Left forelimb (tissue), 1 donor: ENCODE measurements at places on chromosomes 13 and 19.

- DNase-seq = peak; percentile 48
These were observed 76.4 kb upstream of the VSTM2B start for GRCh38 chr19:29449371-29449770.

- DNase-seq = no peak
These were observed 338 bp downstream of the SLC35E1 start for GRCh38 chr19:16571822-16572331.

- no peak for DNase-seq
These were observed 7.1 kb downstream of the TEKTIP1 start for GRCh38 chr19:3546119-3546518.

DNA sequence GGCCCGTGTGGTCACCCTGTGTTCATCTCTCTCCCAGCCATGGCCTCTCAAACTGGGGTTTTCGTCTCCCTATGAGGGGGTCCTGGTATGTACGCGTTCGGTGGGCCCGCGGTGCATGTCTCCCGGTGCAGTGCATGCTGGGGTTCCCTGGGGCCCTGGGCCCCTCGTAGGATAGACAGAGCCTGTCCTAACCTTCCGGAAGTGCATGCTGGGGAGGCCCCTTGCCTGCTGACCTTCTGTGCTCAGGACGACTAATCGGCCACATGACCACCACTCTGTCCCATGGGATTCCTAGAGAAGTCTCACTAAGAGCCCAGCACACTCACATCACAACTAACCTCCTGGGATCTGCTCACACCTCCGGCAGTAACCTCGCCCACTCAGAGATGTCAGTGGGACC is 4.9 kb upstream of the USE1 start:
- no peak for DNase-seq

GRCh38 chr13:26881154-26881553 is 120.6 kb upstream of the GPR12 start:
- DNase-seq = no peak

DNA sequence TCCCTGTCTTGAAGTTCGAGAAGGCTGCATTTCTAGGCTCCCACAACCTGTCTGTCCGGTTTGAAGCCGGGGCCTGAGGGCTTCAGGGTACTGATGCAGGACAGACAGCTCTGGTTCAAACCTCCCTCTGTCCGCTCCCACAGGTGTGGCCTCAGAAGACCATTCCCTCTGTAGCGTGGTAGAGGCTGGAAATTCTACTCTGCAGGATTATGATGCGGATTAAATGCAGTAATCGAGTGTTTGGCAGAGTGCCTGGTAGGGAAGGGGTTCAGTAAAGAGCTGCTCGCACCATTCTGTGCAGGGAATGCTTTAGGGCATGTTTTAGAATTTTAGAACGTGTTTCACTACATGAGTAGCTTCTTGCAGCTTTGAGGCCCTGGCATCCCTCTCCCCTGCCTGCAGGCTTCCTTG is 30.5 kb downstream of the PPP1R37 start:
- no peak for DNase-seq

- DNase-seq = no peak
These were observed 129.8 kb upstream of the UQCRFS1 start for GRCh38 chr19:29342721-29343120.

DNA sequence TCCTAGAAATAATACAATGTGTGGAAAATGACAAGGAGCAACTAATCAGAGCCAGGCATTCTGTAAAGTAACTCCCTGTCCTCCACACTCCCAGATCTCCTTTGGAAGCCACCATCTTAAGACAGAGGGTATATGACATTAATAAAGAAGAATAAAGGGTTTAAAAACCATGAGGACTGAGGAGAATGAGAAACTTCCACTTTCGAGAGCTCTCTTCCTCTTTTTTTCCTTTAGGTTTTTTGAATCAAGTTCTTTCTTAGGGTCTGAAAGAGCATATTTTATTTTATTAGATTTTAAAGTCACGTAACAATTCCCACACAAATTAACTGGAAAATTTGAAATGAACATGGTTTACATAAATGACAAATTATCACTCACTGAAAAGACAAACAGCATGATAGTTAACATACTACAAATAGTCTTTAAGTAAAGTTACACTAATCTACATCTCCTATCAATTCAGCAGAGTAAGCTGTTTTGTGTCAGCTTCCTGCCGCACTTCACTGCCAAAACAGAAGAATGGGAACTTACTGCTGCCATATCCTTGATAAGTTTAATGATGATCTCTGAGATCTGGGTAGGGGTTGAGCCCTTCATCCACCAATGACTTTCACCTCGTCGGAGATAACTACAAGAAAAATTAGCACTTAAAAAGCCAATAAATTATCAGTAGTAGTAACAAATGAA is 38.6 kb upstream of the FBXL3 start:
- DNase-seq = no peak

GRCh38 chr19:18879579-18880373 is 16.2 kb downstream of the CERS1 start:
- no peak for DNase-seq

DNA sequence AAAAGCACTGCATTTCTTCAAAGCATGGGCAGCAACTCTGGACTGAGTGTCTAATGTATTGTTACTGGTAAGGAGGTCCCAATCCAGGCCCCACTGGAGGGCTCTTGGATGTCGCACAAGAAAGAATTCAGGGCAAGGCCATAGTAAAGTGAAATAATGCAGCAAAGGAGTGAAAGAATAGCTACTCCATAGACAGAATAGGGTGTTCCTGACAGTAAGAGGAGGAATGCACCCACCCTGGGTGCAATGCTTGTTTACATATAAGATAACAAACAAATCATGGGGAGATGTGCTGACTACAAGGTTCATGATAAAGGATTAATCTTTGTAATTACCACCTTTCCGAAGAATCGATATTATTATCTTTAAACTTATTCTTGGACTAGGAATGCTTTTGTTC is 58.8 kb upstream of the ABCC4 start:
- no peak for DNase-seq

DNA sequence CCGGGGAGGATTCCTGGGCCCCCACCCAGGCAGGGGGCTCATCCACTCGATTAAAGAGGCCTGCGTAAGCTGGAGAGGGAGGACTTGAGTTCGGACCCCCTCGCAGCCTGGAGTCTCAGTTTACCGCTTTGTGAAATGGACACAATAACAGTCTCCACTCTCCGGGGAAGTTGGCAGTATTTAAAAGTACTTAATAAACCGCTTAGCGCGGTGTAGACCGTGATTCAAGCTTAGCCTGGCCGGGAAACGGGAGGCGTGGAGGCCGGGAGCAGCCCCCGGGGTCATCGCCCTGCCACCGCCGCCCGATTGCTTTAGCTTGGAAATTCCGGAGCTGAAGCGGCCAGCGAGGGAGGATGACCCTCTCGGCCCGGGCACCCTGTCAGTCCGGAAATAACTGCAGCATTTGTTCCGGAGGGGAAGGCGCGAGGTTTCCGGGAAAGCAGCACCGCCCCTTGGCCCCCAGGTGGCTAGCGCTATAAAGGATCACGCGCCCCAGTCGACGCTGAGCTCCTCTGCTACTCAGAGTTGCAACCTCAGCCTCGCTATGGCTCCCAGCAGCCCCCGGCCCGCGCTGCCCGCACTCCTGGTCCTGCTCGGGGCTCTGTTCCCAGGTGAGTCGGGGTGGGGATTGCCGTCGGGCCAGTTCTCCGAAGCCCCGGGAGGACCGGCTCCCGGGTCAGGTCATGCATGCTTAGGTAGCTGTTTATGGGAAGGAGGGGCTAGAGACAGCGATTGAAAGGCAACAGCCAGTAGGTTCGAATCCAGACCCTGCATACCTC is at the start of gene ICAM1:
ICAM1 (plus strand) TSS at position 505 of the 779 bp plus-strand sequence; CDS start at position 545, 40 bp downstream.
- peak; percentile 86 for DNase-seq
